Stimulated activated naive CD8-positive, alpha-beta T cell treated with anti-CD3 and anti-CD28 coated beads, Interleukin-15, Interleukin-2, amounts not matched to agents 100 U/mL and 50 U/mL, for 24 hours (primary cell): ENCODE measurements at places on chromosomes 3 and 15.
A peak's percentile ranks its signal among the peaks of the same experiment; 100 is the strongest.

DNA sequence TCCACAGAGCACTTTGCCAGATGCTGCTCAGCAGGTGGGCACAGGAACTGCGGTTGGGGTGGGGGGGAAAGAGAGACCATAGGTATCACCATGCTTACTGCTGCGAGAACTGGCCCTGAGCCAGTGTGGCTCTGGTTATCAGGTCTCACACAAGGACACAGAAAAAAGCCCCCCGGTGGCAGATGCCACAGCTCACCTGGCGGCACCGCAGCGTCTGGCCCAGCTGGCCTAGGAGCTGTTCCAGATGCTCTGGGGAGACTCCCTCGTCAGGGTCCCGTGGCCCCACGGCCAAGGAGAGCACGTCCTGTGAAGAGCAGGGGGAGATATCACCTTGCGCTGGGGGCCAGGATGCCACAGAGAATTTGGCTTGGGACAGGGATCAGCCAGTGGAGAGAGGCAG, 10.8 kb downstream of the CDAN1 start:
- DNase-seq = no peak

- DNase-seq = no peak
Observed at GRCh38 chr3:113677737-113678136, 18.7 kb downstream of the USF3 start.

- no peak for DNase-seq
Observed at GRCh38 chr3:25097023-25097422, 331.0 kb upstream of the RARB start.

DNA sequence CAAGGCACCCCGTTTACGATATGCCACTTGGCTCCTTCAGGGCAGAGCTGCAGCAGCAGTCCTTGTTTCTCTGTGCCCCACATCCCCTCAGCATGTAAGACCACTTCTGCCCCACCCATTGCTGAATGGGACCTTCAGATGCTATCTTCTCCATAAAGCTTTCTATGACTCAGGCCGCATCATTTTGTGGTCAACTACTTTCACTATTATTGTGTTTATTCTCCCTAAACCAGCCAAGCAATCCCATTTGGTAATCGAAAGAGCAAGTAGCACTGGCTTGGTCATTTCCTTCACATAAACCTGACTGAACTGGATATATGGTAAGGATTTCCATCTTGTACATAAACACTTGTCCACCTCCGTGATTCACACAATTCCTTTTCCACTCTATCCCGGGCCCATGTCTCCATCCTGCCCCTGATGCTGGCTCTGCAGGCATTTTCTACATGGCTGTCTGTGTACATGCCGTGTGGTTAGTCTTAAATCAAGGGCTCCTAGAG, 25.7 kb downstream of the LIPC start:
- DNase-seq = peak; percentile 67

- DNase-seq = no peak
Observed at GRCh38 chr3:55538158-55538557, 51.1 kb upstream of the WNT5A start.

GRCh38 chr3:181290941-181291340, 301.4 kb upstream of the DNAJC19 start:
- no peak for DNase-seq

- DNase-seq = no peak
Observed at GRCh38 chr3:17730318-17730967, 12.0 kb downstream of the TBC1D5 start.

- DNase-seq = no peak
Observed at GRCh38 chr3:40846451-40846850, 321.7 kb downstream of the ZNF621 start.

- DNase-seq = no peak
Observed at GRCh38 chr3:107506458-107506857, 16.3 kb upstream of the BBX start.
